ENCODE measurements at places on chromosomes 7 and 10.

GRCh38 chr7:114799628-114800028 is 122.3 kb upstream of the MDFIC start:
- no peak for DNase-seq

DNA sequence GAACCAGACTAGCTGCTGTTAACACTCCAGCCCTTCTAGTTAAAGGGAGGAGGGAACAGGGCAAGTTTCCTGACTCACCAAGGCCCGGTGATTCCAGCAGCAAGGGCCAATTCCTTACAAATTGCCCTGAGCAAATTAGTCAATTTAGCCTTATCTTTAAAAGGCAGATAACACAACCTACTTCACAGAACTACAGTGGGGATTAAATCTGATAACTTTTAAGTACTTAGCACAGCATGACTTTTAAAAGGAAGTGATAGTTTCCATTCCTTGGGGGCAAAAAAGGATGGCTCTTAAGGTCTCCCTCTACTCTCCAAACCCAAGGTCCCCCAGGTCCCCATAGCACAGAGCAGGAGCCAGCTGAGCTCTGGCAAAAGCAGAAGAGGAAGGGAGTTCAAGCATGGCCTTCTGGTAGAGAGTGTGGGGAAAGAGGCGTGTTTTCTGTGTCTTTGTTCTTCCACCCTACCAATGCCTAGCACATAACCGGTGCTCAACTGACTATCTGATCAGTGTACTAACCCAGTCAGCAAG is 4.0 kb downstream of the CDCA7L start:
- DNase-seq, result no peak

DNA sequence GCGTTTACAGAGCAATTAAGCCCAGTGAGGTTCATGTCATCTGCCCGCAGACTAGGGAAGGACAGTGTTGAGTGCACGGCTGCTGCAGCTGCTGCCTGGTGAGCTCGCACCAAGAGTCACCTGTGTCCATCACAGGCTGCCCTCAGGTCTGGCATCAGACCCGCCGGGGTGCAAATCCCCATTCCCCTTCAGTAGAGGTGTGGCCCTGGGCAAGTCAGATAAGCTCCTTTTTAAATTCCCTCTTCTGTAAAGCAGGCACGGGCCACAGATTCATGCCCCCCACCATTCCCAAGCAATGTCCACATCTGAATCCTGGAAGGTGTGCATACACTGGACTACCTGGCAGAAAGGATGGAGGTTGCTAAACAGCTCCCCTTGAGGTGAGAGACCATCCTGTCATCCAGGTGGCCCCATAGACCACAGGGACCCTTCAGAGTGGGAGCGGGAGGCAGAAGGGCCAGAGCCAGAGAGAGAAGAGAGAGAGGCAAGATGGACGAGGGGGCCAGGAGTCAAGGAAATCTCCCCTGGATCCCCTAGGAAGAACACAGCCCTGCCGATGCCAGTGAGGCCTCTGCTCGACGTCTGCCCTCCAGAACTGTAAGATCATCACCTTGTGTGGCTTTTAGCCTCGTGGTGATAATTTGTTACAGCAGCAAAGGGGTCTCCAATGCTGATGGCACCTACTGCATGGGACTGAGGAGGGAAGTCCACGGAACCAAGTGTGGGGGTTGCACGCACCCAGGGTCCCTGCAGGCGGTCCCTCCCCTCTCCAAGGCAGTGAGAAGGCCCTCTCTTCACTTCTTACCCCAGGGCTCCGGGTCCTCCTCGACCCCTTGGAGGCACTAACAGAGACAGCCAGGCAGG is 168.8 kb downstream of the TCERG1L start:
- DNase-seq, result no peak

GRCh38 chr7:18520450-18521235 is 25.1 kb downstream of the HDAC9 start:
- peak; percentile 47 for DNase-seq

- DNase-seq, result no peak
These were observed 26.5 kb upstream of the GOT1 start for GRCh38 chr10:99456931-99457288.

DNA sequence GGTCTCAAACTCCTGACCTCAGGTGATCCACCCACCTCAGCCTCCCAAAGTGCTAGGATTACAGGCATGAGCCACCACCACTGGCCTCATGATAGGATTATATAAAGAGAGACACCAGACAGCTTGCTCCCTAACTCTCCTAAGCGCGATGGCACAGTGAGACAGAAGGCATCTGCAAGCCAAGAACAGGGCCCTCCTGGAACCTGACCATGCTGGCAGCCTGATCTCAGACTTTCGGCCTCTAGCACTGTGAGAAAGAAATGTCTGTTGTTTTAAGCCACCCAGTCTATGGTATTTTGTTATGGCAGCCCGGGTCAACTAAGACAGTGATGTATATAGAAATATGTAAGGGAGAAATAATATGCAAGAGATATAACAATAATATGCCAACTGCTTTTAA is 51.2 kb downstream of the SRPK2 start:
- no peak for DNase-seq

- no peak for DNase-seq
These were observed 148.8 kb downstream of the HIBADH start for GRCh38 chr7:27513885-27514284.

GRCh38 chr7:128908750-128909624 is 1.5 kb downstream of the KCP start:
- no peak for DNase-seq

- DNase-seq, result peak; percentile 96
These were observed 149.5 kb downstream of the ARID5B start for GRCh38 chr10:62050893-62051433.

GRCh38 chr7:31782411-31782991 is 95.5 kb downstream of the PPP1R17 start:
- peak; percentile 64 for DNase-seq

DNA sequence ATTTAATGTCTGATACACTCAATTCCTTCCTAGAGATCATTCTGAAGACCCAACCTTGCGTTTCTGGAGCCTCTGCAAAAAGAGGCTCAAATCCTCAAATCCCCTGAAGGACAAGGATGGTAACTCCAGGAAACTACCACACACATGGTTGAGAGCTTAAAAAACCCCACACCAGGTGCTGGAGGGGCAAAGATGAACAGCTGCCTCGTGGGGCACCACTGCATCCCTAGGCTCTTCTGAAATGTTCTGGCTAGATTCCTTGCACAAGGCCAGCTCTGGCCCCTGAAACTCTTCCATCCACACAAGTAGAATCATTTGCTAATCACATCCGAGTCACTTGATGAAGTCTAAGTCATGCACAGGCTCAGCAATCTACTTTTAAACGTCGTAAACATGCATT is 286.6 kb downstream of the ELMO1 start:
- DNase-seq, result no peak

GRCh38 chr7:92460109-92460508 is 12.8 kb downstream of the GATAD1 start:
- no peak for DNase-seq

DNA sequence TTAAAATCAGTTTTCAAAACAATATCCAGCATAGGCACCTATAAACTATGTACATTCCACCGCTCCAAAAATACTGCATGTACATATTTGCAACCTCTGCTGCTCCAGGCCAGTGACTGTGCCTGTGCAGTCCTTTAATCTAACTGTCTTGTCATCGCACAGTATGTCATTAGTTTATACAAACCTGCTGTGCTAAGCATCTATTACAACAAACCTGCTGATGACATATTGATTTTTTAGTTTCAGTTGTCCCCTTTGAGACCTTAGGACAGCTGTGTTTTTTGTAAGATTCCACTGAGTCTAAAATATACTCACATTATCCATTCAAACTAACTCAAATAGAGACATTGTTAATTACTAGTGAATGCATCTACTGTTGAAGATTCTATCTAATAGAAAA is 33.1 kb downstream of the SEMA3C start:
- DNase-seq, result no peak

- no peak for DNase-seq
These were observed 11.5 kb downstream of the C10orf71 start for GRCh38 chr10:49310460-49310859.

DNA sequence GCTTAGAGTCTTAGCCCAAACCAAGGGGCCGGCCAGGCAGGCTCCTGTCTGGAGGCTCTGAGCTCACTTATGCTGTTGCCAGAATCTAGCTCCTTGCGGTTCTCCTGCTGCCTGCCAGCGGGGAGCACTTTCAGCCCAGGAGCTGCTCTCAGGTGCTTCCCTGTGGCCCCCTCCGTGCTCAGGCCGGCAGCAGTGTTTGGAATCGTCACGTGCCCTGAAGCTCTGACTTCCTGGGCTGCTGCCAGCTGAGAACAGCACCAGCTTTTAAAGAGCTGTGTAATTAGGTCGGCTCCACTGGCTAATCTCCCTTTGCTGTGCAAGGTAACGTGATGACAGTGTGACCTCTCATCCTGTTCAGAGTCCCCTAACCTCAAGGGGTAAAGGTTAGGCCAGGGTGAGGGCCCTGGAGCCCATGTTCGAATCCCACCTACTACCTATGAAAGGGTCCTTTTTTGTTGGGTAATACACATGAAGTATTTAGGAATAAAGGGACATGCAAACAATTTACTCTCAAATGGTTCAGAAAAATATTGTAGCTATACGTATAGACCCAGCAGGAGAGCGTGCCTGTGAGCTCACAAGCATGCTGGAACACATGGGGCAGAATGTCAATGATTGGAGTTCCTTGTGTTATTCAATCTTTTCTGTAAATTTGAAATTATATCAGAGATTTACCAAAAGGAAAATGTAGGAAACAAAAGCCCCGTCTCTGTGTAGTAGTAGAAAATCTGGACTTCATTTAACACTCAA is 16.6 kb downstream of the ZNF862 start:
- peak; percentile 21 for DNase-seq

DNA sequence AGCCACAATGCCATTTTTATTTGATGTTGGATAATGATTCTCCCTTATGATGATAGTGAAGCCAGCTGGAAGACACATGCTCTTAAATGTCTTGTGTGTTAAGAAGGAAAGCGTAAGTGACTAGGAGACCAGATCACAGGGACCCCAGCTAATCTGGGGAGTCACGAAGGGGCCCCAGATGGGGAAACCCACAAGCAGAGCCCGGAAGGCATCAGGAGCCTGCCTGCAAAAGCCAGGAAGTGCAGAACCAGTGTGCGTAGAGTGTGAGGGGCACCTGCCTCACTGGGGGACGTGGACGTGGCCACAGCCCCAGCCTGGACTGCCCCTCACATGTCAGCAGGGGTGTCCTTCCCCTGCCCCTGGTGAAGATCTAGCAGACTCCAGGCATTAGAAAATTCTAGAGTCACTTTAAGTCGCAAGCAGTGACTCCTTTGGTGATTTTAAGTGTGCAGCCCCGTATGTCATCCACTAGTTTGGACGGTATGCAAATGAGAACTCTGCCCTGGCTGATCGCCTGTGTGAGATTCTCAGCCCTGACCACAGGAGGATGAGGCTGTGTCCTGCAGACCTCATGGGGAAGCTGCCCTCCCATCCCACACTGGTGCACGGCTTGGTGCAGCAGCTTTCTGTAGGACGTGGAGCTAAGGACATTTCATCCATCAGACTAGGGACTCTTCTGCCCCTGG is 243.0 kb downstream of the WDR37 start:
- no peak for DNase-seq
